CD4-positive, alpha-beta T cell treated with Interleukin-4 for 4 hours (primary cell): ENCODE measurements at places on chromosomes 6 and 20.

DNA sequence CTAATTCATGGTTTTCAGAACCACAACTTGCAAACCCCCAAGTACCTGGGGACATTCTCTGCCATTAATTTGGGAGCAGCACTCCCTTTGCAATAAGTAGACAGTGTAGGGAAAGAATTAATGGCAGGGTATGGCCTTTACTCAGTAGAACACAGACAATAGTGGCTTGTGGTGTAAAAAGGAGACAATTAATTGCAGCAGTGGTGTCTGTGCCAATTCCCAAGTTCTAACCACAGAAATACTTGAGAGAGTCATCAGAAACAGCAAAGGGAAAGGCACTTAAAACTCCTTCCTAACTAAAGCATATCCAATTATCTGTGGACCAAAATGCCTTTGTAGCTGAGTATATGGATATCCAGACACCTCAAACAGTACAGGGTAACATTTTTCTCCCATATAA lies 257.6 kb upstream of the POU3F2 start:
- no peak for DNase-seq

GRCh38 chr20:49729780-49730179 lies 16.1 kb upstream of the B4GALT5 start:
- DNase-seq: no peak

GRCh38 chr20:3680701-3681351 lies 984 bp downstream of the ADAM33 start:
- DNase-seq: no peak

DNA sequence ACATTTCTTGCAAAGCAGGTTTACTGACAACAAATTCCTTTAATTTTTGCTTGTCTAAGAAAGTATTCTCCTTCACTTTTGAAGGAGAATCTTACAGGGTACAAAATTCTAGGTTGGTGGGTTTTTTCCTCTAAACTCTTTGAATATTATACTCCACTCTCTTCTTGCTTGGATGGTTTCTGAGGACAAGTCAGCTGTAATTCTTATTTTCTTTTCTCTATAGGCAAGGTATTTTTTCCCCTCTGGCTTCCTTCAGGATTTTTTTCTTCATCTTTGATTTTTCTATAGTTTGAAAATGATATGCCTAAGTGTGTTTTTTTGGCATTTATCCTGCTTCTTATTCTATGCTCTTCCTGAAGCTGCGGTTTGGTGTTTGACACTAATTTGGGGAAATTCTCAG lies 112.5 kb upstream of the HIVEP1 start:
- no peak for DNase-seq

- peak; percentile 65 for DNase-seq
Measured at GRCh38 chr6:36757206-36757605, 59.6 kb downstream of the RAB44 start.

DNA sequence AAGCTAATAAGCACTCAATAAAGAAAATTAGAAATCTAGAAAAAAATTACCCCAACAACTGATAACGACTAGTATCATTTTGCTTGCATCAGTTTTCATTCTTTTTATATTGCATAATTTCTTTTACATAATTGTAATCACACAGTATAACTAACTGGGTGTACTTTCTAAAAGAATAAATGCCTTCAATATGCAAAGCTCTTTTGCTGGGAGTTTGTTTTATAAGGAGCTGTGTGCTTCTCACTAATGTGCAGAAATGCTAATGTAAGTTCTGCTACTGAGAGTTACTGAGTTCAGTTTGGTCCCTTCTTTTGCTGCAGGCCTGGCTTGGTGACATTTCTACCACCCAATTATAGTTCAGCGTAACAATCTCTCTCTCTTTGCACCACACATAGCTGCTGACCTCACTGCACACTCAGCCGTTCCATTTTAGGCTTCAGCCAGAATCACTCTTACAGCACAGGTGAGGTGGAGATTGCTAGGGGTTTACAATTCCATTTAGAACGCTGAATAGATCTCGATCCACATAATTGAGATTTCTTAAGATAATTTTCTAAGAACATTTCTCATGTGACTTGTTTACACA lies 20.9 kb upstream of the KLHL31 start:
- DNase-seq: no peak

- DNase-seq: peak; percentile 37
Measured at GRCh38 chr20:20083807-20084206, 31.5 kb downstream of the CFAP61 start.

- no peak for DNase-seq
Measured at GRCh38 chr20:38000293-38000692, 33.0 kb downstream of the TTI1 start.

- no peak for DNase-seq
Measured at GRCh38 chr20:42635699-42636411, 553.9 kb downstream of the PTPRT start.

- no peak for DNase-seq
Measured at GRCh38 chr20:52193133-52193532, 1.6 kb upstream of the ZFP64 start.

GRCh38 chr6:41920921-41921711 lies at the start of the genes BYSL and MED20:
Gene BYSL (plus strand): TSS chr6:41921499. CDS start chr6:41921563, 64 bp downstream.
Gene MED20 (minus strand): TSS chr6:41921139. CDS start chr6:41921018, 121 bp downstream.
- peak; percentile 94 for DNase-seq

GRCh38 chr6:104218116-104218515 lies 641.6 kb downstream of the HACE1 start:
- DNase-seq: no peak

DNA sequence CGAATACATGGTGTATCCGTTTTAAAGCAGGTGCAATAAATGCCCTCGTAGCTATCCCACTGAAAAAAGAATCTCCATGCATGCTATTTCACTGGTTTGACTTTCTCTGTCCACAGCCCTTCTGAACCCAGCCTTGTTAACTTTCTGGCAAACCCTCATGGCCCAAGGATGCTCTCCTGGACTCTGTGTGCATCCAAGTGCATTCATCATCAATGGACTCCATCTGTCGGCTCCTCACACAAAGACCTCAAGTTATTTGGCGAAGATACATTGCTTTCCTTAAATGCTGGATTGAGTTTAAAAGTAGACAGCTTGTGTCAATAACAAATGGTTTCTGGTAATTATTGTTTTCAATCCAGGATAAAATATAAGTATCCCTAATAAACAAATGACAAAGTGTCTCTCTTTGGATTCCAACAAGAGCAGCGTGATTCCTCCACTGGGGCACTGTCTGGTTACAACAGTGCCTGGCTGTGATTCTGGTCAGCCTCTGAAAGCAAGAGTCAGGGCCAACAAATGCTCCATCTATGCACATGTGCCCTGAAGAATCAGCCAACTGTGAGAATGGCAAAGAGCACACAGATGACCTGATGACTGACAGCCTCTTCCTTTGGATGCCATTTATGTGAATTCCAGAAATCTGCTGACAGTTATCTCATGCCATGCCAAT lies 55.7 kb downstream of the FYN start:
- no peak for DNase-seq

DNA sequence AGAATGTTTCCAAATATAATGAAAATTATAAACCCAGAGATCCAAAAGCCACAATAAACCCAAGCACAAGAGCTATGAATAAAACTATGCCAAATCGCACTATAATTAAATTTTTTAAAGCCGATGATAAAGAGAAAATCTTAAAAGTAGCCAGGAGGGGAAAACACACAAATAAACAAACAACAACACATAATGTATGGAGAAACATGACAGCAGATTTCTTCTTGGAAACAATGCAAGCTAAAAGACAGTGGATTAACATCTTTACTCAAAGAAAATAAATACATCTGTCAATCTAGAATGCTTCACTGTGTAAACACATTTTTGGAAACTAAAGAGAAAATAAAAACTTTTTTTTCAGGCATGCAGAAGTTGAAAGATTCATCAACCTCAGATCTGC lies 80.3 kb upstream of the RNF24 start:
- no peak for DNase-seq

DNA sequence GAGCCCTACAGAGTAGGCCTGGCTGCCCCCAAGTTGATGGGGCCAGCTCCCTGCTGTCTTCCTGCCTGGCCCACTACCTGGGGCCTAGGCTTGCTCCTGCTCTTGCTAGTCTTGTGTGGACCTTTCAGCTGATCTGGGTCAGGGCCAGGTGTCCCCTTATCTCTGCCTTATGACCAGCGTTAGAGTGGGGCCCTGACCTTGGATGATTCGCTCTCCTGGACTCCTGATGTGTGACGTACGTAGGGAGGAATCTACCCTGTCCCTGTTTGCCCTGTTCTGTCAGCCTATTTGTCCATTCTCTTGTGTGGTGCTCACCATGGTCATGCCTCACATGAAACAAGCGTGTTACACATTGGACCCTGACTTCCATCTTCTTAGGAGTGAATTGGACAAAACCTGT lies 571.8 kb downstream of the QKI start:
- DNase-seq: no peak

- DNase-seq: no peak
Measured at GRCh38 chr20:46130534-46130933, 12.4 kb downstream of the CD40 start.

DNA sequence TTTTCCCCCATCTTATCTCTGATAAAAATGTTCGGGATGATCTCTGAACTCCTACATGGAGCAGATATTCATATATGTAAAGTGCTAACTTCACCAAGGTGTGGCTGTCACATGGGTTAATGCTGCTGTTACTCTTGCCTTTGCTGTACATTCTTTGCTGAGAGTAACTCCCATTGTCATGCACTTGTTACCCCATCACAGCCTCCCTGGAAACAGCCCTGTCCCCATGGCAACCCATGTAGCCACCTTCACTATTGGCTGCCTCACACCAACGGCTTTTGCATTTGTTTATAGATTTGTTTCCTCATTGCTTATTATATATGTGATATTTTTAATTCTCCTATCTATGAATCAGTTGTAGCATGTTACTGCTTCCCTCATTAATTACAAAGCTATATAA lies 17.3 kb upstream of the IBTK start:
- no peak for DNase-seq

GRCh38 chr6:25714765-25715164 lies 39.8 kb upstream of the SLC17A4 start:
- no peak for DNase-seq

DNA sequence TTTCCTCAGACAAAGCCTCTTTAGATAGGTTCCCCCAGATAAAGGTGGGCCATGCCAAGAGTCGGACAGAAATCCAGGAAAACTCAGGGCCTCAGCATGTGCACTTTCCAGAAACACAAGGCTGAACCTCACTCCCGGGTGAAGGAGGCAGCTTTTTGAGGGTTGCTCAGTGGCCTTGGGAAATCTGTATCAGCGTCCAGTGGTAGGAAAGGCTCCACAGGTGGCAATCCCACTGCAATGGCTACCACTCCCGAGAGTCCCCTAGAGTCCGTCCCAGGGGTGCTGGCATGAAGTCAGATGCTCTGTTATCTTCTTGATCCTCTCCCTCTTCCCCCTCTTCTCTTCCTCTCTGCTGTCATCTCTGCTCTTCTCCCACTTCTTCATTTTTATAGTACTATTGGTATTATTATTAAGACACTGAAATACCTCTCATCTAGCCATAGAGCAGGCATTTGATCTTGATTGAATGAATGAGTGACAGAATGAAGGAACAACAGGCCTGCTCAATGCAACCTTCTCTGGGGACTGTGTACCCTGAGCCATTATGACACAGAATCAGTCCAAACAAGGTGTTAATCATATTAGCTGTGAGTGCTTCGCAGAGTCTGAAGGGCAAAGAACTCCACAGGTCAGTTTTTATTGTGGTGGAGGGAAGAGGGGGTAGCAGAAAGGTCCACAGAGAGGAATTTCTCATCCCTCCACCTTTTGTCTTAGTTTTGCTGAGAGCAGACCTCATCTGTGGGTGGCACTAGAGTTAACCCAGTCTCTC lies 13.3 kb downstream of the SLC22A1 start:
- no peak for DNase-seq

GRCh38 chr6:98931696-98932095 lies 16.1 kb downstream of the FBXL4 start:
- no peak for DNase-seq

DNA sequence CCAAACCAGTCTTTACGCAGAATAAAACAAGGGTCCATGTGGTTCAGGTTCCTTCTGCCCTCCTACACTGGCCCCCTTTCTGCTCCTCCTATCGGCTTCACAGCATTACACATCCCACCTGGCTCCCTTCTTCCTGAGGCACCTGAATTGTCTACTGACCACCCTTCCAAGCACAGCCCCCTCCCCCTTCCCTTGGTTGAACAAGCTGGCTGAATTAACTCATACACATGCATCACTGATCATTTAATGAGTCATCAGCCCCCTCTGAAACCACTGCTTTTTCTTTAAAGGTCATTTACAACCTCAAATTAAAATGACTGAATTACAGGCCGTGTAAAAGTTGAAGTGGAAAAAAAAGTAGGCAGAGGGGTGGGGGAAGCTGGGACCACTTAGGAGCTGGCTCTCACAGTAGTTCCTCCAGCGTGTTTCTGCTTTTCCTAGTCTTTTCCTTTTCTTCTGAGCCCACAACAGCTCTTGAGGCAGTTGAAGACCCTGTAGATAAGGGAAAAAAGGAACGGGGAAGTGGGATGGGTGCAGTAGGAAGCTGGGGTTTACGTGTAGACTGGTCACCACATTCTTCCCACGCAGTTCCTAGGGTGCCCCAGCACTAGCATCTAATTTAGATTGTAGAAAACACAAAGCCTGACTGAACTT lies 67.6 kb downstream of the FYN start:
- DNase-seq: peak; percentile 82

DNA sequence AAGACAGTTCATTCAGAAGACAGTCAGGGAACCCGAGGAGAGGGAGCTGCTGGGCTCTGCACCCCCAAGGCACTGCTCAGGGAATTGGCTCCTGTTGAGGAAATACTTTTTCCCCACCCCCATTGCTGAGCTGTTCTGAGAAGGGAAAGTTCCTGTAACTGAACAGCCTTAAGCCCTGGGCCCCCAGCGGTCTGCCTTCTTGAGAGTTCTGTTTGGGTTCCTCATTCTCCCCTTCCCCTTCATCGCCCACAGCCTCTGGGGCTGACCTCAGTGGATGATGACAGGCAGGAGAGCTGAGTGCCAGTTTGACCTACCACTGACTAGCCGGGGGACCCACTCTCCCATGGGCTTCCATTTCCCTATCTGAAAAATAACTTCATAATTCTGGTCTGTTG lies 10.7 kb downstream of the HCK start:
- DNase-seq: peak; percentile 14

- no peak for DNase-seq
Measured at GRCh38 chr6:80967609-80968008, 784.9 kb downstream of the TENT5A start.

- DNase-seq: no peak
Measured at GRCh38 chr6:101417900-101418299, 24.4 kb downstream of the GRIK2 start.
